ENCODE measurements at places on chromosomes 12 and 14.
A peak's percentile ranks its signal among the peaks of the same experiment; 100 is the strongest.

DNA sequence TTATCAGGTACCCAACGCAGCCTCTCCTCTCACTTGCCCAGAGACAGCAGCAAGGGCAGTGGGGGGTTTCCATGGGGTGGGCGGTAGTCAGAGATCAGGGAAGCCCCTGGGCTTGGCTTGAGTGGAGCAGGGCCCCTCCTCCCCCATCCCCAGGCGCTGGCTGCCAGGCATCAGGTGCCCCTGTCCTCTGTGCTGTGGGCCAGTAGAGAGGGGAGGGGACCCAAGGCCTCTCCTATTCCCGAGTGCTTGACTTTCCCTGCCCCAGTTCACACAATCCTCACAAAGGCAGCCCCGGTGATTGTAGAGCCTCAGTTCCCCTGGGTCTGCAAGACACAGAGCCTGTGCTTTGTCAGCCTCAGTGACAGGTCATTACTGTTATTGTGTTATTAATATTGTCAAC lies 57.7 kb downstream of the MVK start:
- no peak for DNase-seq

DNA sequence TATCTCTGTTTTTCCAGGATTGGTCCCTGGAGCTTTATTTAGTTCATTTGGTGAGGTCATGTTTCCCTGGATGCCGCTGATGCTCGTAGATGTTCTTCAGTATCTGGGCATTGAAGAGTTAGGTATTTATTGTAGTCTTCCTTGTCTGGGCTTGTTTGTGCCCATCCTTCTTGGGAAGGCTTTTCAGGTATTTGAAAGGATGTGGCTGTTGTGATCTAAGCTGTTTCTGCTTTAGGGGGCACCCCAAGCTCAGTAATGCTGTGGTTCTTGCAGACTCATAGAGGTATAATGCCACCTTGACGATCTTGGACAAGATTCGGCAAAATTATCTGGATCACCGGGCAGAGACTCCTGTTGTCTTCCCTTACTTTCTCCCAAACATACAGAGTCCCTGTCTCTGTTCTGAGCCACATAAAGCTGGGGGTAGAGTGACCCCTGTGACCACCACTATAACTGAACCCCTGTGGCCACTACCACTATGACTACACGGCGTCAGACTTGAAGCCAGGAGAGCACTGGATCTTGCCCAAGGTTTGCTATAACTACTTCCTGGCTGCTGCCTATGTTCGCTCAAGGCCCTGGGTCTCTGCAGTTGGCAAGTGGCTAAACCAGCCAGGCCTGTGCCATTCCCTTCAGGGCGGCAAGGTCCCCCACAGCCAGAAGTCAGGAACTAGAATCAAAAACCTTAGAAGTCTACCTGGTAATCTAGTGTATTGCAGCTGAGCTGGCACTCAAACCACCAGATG lies 40.9 kb downstream of the FGD4 start:
- no peak for DNase-seq

DNA sequence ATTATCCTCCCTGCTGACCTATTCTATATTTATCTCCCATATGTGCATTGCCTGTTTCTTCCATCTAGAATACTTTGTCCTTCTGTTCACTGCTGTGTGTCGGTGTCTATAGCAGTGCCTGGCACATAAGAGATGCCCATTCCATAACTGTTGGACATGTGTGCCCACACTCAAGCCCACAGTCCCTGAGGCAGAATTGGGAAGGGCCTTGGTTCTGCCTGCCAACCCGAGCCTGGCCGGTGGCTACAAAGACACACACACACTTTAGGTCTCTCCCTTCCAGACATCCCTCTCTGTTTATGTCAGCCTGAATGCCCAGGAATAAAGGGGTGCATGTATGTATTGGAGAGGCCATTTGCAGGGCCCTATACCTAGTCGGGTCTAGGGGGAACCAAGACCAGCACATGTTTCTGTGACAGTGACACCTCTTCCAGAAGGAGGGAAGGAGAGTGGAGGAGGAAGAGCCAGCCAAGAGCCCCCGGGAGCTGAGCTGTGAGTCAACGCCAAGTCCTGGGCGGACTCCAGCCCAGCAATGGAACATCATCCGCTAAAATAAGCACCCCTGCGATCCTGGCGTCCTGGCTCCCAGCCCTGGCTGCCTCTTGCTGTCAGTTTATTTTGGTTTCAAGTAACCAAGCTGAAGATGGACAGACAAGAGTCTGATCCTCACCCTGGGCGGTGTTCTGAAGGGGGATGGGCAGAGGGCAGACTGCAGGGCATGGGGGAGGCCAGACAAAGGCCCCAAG lies 4.3 kb upstream of the ASB2 start:
- no peak for DNase-seq

GRCh38 chr12:68291396-68292036 lies 38.1 kb upstream of the IL22 start:
- no peak for DNase-seq

DNA sequence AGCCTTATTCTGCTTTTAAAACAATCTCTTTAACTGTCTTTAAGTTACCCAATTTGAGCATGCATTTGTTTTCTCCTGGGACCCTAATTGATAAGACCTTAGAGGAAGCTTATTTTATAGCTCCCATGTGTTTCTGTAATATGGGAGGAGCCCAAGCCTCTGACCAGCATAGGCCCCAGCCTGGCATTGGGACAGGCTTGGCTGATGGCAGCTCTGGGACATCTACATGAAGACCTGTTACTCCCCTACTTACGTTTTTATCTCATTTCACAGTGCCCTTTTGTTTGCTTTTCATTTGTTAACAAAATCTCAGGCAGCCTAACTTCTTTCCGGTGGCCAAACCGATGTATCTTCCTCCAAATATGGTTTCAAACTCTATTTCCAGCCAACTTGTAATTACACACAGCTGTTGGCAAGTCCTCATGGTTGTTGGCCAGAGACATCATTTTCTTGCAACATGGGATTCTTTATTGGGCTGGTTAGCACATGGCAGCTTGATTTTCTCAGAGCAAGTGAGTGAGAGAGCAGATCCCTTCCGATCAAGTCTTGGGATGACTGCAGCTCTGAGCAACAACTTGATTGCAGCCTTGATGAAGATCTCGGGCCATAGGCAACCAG lies 1117.5 kb downstream of the AACS start:
- DNase-seq = peak; percentile 2

- DNase-seq = no peak
These were observed 42.9 kb downstream of the HELB start for GRCh38 chr12:66345212-66345611.

GRCh38 chr12:5063149-5063548 lies 19.5 kb downstream of the KCNA5 start:
- no peak for DNase-seq

- peak; percentile 60 for DNase-seq
These were observed 1317.6 kb downstream of the TMEM121 start for GRCh38 chr14:106843951-106844483.

DNA sequence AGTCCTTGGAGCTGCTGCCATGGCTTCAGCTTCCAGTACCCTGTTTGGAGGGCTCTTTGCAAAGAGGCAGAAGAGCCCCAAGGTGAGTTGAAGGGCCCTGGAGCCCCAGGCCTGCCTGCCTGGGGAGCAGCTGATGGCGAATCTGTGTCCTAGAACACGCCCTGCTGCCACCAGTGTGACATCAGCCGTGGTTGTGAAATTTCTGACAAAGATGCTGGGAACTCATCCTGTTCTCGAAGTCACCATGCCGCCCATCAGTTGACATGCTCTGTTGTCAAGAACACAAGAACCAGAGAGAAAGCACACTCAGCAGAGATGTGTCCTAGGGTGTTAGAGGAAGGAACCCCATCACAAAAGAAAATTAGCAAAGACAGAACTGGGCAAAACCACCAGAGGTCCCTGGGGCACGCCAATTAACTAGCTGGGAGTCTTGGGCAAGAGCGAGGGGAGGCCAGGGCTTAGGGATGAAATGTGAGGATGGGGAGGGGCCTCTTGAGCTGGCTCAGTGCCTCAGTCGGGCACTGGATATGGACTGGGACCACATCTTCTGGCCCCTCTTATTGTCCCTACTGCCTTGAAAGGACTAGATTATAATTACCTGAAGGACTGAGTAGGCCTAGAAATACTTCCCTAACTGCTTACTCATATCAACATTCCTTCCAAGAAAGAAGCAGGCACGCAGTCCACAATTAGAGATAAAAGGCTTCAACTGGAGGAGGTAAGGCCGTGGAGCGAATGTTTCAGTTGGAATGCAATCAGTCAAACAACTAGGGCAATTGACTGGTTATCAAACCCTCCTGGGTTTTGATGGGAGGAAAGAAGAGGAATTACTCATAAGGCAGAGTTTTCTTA lies 163.1 kb downstream of the CACNA1C start:
- DNase-seq = no peak

GRCh38 chr14:88049936-88050335 lies 45.0 kb downstream of the GPR65 start:
- no peak for DNase-seq

GRCh38 chr14:103052407-103052806 lies 4.9 kb downstream of the CDC42BPB start:
- no peak for DNase-seq

DNA sequence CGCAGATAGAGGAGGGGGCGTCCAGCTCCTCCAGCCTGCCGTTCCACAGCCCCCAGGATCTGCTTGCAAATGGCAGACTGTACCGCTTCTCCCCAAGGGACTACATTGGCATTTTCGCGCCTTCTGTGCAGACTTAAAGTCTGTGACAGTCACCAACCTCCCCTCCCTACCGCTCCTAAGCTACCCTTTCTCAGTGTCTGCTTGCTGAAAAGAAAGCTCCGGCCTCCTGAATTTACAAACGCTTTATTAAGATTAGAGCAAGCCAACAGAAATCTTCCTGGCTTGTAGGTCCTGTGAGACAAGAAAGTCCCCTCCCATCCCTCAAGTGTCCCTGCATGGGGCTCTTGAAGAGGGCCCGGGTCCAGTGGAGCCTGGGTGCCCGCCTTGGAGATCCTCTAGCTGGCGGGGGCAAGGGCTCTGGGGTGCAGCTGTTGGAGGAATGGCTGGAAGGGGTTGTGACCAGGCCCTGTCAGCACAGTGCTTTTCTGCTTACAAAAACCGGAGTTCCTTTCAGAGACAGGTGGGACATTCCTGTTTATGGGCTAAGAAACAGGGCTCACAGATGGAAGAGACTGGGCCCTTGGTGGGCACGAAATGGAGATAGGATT lies 2.8 kb upstream of the DLK1 start:
- no peak for DNase-seq

- no peak for DNase-seq
These were observed 126.9 kb downstream of the SLC38A6 start for GRCh38 chr14:61107869-61108493.

DNA sequence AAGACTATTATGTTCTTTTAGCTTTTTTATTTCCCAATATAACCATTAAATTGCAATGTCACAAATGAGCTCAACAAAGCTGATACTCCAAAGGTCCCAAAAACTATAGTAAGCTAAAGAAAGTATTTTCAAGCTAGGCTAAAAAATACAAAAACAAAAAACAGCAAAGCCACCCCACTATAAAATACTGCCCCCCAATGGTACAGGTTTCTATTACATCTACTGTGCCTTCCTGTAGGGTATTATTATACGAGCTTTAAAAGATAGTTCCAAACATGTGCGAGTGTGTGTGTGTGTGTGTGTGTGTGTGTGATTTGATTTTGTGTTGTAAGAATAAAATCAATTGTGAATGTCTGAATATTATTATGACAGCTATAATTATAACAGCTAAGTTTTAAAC lies 1.1 kb downstream of the IFNG start:
- DNase-seq = peak; percentile 11

- DNase-seq = no peak
These were observed 6.2 kb downstream of the IRF2BPL start for GRCh38 chr14:77022236-77022852.

GRCh38 chr14:87030197-87030596 lies 962.8 kb downstream of the GALC start:
- no peak for DNase-seq

GRCh38 chr14:101733211-101733610 lies 28.3 kb upstream of the PPP2R5C start:
- peak; percentile 16 for DNase-seq

- no peak for DNase-seq
These were observed 471.5 kb upstream of the DCN start for GRCh38 chr12:91654087-91654486.

GRCh38 chr12:130669205-130669557 lies 46.9 kb downstream of the RIMBP2 start:
- DNase-seq = no peak

GRCh38 chr14:56998728-56999127 lies 188.4 kb upstream of the OTX2 start:
- DNase-seq = no peak

DNA sequence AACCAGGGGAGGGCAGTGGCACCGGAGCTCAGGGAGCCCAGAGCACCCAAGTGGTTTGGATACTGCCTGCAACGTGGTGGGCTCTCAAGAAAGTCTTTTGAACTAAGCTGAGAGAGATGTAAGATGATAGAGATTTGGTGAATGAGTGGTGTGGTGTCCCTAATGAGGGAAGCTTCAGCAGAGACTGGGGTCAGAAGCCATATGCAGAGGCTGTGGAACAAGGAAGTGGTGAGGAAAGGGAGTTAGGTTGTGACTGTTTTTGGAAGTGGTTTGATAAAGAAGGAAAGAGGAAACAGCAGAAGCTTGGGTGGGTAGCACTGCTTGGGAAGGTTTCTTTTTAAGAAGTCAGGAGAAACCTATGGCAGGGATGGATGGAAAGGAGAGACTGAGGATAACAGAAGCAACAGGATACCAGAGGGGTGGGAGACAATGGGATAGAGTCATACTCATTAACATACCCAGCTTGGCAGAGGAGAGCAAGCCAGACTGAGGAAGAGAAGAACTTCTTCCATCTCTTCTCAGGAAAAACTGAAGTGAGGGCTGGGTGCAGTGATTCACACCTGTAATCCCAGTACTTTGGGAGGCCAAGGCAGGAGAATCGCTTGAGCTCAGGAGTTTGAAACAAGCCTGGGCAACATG lies 24.1 kb downstream of the SLC4A8 start:
- no peak for DNase-seq

- DNase-seq = no peak
These were observed 74.4 kb upstream of the FBRSL1 start for GRCh38 chr12:132415327-132416120.

DNA sequence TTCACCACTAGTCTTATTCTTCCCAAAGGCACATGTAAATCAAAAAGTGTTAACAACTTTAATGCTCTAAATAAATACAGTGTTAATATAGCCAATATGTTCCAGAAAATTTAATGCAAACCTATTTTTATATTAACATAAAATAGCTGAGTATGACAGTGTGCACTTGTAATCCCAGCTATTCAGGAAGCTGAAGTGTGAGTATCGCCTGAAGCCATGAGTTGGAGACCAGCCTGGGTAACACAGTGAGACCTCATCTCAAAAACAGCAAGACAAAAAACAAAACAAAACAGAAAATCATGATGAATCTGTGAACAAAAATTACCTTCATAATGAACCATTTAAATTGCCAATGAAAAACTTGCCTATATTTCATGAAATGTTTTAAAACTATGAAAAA lies 798.9 kb downstream of the SLC6A15 start:
- DNase-seq = no peak

DNA sequence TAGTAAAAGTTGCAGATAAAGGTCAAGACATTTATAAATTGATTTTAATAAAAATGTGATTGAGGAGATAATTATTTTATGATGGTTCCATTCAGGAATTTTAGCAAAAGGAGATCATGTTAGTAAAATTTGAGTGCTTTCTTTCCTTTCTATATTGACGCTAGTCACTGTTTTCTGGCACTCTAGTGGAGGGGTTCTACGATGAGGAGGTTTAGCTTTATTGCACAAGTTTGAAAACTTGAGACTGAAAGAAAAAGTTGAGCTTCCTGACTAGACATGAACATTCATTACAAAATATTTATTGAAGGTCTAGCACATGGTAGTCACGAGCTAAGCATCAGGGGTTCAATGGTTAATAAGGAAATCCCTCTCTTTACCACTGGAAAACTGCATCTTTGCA lies 336.1 kb downstream of the SNAPC1 start:
- no peak for DNase-seq

GRCh38 chr12:81542065-81543010 lies 216.8 kb downstream of the PPFIA2 start:
- DNase-seq = peak; percentile 55

Data from fibroblast of villous mesenchyme (primary cell).